G401 (cell line): ENCODE measurements at places on chromosomes 16 and 17.

GRCh38 chr17:7034955-7035590 is 742 bp upstream of the SLC16A13 start:
- DNase-seq = no peak

DNA sequence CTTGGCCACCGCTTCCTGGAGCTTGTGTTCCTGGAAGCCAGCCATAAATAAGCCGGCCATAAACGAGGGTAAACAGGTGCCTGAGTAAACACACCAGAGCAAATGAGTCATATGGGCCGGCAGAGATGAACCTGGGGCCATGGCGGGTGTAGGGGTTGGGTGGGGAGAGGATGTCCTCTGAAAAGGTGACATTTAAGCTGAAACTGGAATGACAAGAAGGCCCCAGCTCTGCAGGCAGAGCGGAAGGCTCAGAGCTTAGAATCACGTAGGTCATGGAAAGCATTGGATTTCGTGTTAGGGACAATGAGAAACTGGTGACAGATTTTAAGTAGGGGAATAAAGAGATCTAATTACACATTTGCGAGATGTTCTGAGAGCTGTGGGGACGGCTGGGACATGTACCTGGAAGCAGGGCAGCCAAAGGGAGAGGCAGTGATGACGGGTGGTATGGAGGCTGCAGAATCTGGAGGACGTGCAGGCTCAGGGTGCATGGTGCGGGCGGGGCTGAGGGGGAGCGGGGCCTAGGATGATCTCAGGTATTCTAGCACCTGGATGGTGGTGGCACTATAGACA is 8.1 kb upstream of the DNASE1 start:
- no peak for DNase-seq

GRCh38 chr17:30347488-30347887 is 13.6 kb upstream of the TMIGD1 start:
- DNase-seq = no peak

GRCh38 chr17:81314398-81315081 is 19.4 kb upstream of the SLC38A10 start:
- no peak for DNase-seq

DNA sequence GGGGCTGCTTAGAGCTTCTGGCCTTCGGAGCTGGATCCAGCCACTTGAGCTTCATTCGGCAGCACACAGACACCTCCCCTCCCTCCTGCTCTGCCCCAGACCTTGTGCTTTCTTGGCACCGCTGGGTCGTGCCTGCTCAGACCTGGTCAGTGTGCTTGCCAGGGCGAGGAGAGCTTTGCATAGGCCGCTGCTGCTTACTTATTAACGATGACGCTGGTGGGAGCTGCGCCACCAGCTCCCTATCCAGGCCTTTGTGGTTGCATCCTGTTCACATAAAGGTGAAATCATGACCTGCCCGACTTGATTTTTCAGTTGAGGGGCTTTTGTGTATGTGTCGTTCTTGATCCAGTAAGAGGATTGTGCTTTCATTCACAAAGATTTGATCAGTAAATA is 101.1 kb downstream of the MSI2 start:
- peak; percentile 77 for DNase-seq
